ENCODE measurements at places on chromosomes 12 and 14.

- no peak for DNase-seq
Observed at GRCh38 chr12:130994821-130995375, 41.2 kb downstream of the ADGRD1 start.

DNA sequence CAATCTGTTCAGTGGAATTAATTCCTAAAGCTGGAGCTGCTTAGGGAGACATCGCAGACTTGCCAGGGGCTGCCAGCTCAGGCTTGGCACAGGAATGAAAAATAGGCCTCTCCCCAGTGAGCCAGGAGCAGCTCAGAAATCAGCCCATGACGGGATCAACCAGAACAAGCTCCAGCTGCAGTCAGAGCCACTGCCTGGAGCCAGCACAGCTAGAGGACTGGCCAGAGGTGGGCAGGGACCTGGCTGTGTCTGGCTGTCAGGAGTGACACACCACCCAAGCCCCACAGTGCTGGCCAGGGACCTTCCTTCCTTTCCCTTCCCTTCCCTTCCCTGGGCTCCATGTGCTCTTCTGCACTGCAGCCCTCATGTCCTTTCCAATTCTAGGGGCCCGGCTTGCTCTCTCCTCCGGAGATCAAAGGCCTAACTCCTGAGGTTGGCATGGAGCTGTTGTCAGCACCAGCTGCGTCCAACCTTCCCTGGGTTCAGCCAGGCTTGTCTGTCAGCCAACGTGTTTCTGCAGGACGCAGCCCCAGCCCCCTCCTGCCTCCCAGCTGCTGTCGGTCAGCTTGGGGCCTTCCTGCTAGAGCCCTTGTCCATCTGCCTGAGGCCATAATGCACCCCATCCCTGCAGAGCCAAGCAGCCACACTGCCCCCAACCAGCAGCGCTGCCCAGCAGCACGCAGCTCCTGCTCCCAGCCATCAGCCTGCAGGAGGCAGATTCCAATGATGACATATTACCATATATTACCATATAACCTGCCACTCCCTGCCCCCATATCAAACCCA, 149.3 kb downstream of the CALM1 start:
- no peak for DNase-seq

DNA sequence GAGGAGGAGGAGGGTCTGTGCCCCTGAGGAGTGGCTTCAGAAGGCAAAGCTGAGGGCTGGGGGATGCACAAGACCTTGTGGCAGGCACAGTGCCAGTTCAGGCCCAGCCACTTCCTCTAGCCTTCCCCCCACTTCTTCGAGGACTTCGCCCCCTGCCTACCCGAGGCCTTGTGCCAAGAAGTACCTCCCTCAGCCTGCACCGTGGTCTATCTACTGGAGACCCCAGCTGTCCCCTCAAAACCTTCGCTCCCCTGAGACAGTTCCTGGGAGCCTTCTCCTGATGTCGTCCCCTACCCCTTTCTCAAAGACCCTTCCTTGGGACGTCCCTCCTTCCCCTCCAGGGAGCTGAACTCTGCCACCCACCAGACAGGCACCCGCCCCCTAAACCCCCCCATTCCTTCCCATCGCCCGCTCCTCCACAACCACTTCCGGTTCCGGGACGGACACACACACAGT, 604 bp downstream of the ZNF384 start:
- DNase-seq: no peak

DNA sequence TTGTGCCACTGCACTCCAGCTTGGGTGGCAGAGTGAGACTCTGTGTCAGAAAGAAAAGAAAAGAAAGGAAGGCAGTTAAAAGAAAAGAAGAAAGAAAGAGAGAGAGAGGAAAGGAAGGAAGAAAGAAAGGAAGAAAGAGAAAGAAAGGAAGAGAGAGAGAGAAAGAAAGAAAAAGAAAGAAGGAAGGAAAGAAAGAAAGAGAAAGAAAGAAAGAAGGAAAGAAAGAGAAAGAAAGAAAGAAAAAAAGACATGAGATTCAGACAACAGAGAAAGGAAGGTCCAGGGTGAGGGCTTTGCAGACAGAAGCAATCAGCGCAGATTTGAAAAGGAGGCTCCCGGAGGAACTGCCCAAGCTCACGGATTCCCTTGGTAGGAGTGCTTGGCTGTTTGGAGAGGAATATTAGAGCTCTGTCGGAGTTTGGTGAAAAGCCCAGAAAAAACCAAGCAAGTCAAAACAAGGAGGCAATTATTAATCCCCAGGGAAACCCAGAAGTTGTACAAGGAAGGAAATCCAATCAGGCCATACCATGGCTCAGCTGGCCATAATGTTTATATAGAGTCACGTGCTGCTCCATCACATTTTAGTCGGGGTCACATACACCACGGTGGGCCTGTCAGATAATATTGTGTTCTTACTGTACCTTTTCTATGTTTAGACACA, 11.6 kb upstream of the CCDC85C start:
- no peak for DNase-seq

DNA sequence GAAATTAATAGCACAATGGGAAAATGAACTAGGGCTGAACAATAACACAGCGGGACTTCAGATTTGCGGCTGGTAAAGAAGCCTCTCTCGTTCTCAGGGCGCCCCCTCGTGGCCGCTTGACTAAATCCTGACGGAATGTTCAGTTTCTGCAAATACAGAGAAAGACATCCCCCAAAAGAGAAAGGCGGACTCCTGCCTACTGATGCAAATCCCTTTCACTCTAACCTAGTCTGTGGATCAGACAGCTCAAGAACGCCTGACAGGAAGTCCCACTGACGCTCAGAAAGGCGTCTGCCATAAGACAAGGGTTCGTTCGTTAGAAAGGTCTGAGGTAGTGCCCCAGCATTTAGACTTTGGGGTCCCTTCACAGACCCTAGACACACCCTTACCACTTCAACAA, 2.5 kb downstream of the NUAK1 start:
- DNase-seq: peak; percentile 48

DNA sequence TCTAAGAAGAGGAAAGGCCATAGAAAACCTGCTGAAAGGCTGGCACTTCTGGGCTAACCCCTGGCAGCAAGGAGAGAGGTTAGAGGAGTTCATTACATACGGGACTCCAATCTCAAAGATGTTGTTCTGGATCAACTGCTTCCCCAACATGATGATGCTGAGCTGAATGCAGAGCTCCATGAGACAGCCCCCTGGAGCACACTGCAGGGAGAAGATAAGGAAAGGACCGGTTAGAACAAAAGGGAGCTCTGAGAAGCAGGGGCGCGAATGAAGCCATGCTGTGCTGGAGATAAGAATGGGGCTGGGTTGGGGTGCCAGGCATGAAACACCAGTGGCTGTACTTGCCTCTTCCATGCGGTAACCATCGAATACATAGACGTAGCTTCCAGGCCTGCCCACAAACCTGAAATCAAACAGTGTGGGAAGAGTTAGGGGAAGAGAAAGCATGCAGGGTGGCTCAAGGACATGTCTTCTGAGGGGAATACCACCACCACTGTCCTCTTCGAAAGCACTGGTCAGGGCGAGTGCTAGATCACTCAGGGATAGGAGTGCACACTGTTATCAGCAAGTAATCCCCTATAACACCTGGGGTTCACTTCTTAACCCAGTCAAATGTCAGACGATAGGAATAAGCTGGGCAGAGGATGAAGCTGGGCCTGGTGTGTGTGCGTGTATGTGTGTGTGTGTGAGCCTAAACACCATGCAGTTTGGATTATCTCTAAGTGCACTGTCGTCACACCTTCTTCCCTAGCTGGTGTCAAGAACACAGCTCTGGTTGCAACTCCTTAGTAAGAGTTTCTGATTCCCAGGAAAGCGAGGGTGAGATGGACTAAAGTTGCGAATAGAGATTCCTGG, 180.9 kb downstream of the NTF3 start:
- no peak for DNase-seq

DNA sequence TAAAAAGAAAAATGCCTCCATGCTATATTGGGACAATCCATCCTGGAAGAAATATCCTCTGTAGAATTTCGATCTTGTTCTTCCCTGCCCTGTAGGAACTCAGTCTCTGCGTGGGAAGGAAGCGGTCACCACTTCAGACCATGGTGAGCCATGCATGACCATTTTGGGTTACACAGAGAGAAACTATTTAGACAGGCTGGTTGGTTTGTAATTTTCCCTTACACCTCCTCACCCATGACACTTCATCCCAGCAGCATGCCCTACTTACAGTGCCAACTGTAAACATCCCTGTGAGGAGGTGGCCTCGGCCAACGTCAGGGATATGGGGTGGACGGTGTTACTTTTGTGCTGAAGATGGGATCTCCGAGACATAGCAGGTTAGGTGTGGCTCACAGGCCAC, 121.4 kb downstream of the SMOC1 start:
- no peak for DNase-seq

GRCh38 chr14:78202163-78202562, 32.0 kb downstream of the NRXN3 start:
- DNase-seq: no peak

DNA sequence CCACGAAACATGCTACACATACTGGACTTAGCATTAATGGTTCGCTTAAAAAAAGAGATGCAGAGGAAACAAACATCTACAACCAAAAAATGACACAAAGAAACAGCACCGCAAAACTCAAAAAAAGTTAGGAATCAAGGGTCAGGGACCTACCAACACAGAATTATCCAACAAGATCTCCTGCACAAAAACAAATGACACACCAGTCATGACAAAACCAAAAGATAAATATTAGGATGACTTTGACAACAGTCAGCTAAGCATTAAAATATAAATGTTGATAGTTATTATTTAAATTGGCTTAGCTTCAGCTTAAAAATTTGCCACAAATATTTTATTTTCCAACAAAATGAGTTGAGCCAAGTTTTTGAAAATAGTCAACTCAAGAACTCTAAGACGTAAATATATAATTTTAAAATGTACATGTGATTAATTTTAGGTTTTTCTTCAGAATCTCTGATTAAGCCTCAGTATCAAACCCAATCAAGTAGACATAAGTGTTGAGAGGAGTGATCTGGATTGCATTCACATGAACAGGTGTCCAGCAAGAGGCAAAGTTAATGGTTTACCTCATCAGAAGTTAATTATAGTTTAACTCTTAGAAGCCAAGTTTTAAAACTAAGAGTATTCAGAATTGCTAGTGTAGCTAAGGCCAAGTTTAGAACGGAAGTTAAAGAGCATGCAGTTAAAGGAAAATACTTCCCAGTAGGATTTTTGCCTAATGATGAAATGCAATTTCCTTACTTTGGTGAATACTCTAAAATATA, 79.9 kb downstream of the HEATR5A start:
- DNase-seq: no peak

GRCh38 chr12:32120419-32120818, 13.8 kb downstream of the BICD1 start:
- DNase-seq: no peak

DNA sequence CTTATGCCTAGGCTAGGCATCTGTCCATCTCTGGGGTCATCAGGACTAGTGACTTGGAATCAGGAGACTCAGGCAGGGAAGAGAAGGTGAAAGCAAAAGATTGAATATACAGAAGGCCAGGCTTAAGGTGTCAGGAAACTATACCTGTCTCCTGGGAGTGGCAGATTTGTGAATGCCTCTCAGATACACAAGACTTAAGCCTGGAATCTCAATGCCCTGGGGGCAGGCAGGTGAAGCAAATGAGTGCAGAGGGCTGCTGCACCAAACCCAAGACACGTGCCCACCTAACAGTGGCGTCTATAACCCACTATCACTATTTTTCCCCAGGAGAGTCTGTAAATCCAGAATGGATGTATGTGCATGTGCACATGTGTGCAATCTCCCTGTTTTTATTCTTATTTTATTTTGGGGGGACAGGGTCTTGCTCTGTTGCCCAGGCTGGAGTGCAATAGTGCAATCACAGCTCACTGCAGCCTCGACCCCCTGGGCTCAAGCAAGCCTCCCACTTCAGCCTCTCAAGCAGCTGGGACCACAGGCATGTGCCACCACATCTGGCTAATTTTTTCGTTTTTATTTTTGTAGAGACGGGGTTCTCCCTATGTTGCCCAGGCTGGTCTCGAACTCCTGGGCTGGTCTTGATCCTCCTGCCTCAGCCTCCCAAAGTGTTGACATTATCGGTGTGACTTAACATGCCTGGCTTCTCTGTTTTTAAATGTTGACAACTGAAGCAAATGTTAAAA, 31.9 kb upstream of the FOS start:
- DNase-seq: no peak

DNA sequence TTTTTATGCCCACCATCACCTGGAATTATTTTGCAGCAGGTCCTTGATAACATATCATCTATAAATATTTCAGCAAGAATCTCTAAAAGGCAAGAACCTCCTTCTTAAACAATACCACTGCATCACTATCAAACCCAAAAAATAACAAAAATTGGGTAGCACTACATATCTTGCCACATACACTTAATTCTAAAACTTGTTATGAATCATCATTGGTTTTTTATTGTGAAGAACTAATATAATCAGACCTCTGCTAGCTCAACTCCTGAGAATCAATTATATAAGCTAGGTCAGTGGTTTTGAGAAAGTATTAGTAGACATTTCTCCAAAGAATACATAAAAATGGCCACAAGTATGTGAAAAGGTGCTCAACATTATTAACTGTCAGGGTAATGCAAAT, 23.8 kb downstream of the SLC38A1 start:
- no peak for DNase-seq

- no peak for DNase-seq
Observed at GRCh38 chr12:76266797-76267196, 81.4 kb downstream of the BBS10 start.

DNA sequence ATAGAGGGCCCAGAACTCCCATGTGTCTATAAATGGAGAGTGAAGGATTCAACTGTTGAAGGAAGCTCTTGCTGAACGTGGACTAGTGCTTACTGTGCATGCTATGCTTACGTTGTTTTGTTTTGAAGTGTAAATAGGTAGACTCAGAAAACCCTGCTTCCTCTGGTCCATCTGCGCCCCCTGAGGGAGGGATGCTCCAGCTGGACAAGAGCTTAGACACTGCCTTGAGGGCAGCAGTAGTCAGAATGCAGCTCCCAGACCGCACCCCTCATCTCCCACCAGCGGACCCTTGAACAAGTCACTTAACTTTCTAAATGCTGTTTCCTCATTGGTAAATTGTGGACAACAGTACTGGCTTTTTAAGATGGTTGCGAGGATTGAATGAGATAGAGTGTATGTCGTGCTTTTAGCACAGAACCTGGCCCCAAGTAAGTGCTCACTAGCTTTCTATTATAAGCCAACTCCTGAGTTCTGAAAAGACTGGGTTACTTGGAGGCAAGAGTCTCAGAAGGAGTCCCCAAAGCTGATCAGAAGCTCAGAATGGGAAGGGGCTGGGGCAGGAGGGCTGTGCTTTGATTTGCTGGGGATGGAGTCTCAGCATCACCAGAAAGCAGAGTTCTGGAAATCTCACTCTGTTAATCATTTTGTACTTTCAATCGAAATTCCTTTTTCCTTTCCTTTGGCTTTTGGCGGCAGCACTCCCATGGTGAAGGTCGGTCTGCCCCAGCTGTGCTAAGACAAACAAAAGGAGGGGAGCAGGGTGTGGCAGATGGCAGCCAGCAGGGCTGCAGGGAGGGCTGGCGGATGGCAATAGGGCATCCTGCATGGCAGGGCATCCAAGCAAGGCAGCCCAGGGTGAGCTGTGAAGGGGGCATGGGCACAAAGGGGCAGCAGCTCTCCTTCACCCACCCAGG, 15.6 kb downstream of the AGAP2 start:
- no peak for DNase-seq

GRCh38 chr12:7190268-7191055, 976 bp downstream of the PEX5 start:
- DNase-seq: no peak
